ENCODE measurements at places on chromosomes 3 and 15.

- DNase-seq: no peak
Measured at GRCh38 chr15:68515371-68516095, 63.3 kb upstream of the CORO2B start.

DNA sequence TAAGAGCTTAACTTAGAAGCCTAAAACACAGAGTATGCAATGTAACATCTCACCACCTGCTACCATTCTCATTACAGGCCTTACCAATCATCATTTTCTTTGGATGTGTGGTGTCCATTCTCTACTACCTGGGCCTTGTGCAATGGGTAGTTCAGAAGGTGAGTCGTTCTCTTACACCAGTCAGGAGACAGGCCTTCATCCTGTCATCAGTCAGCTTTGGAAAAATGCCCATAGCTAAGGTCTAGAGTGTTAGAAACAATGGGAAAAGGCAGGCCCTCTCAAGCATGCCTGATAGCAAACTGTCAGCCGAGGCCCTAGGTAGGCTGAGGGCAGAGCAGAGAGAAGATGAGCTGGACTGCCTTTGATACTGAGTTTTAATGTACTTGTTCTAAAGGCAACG, 13.5 kb downstream of the SLC28A2 start:
- no peak for DNase-seq

- DNase-seq: no peak
Measured at GRCh38 chr3:52370531-52370930, 54.4 kb downstream of the DNAH1 start.

- no peak for DNase-seq
Measured at GRCh38 chr3:141170678-141171295, 60.8 kb upstream of the PXYLP1 start.

GRCh38 chr3:46076606-46077005, 49.3 kb upstream of the XCR1 start:
- no peak for DNase-seq

DNA sequence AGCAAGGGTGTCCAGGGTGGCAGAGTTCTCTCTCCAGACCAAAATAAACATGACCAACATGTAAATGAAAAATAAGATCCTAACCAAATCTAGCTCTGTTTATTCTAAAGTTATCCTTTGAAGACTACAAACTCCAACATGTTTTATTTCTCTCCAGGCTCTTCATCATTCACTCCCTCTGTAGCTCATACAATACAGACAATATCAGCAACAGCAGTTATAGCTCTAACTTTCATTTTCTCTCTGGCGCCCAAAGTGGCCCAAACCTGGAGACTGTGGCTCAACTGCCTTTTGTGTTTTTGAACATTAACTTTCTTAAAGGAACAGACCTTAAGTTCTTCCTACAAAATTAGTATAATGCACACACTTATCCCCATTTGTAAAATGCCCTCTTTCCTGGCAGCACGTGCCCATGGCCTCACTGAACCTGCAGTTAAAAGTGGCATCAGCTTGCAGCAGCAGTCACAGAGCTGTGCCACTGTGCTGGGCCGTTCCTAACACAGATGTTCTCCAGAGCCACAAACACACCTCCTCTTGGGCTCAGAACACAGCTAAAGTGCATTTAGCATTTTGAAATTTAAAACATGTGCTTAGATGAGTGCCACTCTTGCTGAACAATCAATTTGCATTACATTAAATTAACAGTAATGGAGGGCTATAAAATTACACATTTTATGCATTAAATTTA, 91.9 kb downstream of the RORA start:
- DNase-seq: no peak

DNA sequence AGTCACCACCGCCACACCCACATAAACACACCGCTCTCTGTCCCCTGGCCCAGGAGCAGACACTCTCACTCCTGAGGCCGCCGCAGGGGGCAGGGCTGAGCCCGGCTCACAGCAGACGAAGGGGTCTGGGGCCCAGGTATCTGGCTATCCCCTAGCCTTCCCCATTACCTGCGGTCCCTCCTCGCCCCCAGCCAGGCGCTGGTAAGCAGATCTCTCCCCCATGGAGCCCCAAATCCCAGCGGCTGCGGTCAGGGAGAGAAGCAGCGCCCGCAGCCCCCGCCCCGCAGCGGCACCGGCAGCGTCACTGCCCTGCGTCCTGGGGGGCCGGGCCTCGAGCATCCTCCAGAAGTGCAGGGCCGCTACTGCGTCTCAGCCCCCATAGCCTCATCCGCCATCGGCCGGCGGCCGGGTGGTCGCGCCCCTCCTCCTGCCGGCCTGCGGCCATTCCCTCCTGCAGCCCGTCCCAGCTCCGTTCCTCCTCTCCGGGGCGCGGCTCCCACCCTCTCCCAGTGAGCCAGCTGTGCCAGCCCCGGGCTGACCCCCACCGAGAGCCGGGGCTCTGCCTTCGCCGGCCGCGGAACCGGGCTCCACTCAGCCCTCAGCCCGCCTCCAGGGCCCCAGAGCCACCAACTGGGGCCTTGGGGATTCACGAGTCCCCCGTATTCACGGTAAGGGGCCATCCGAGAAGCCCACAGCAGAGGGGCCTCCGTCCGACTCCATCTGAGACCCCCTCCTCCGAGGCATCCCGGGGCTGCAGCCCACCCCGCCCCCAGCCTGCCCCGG, 13.1 kb downstream of the TNK2 start:
- DNase-seq: peak; percentile 40

DNA sequence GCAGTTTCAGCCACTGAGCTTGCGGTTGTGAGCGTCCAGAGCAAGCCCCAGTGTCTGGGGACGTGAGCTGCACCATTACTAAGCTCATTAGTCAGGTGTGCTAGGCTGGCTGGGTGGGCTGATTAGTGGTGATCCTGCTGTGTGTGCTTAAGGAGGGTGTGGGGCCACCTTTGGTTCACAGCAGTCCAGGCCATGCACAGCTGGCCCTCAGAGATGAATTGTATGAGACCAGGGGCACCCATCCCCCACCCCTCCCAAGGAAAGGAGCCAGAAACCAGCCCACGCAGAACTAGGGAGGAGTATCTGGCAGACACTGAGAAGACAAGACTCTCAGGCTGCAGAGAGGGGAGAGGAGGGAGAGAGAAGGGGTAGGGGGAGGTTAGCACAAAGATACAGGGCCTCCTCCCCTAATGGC, 3.8 kb downstream of the TYRO3 start:
- DNase-seq: no peak

- DNase-seq: no peak
Measured at GRCh38 chr3:129207479-129207878, 23.8 kb upstream of the CNBP start.

DNA sequence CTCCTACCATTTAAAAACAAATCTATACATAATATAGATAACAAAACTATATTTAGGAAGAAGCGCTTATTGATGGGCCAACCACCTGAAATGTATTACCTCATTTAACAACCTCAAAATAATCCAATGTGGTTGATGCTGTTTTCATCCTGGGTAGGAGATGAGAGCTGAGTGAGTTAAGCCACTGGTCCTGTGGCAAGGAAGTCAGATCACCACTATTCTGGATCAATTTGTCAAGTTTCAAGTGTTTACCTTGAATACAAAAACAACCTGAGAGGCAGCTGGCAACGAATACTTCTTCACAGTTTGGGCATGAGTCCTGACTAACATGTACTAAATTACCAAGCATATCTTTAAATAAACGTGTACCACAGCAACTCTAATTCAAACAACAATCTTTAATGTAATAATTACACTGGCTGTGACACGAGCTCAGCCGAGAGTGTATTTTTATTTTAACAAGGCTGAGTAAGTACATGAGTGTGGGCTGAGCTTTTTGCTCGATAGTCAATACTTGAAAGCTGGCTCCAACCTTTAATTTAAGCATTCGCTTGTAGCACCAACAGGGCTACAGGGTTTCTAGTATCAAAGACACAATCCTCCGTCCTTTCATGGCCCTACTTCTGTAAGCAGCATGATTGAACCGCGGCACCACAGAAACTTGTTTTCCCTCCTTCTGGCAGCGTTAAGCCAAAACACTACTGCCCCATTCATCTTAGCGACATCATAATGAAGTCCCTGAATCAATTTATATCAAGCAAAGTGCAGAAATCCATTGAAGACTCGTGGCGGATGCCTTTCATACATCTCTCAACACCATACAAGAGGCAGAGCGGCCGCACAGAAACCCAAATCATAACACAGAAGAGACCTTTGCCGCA, 93.8 kb upstream of the ICE2 start:
- no peak for DNase-seq

GRCh38 chr15:73357999-73358665, 10.6 kb downstream of the HCN4 start:
- no peak for DNase-seq

- no peak for DNase-seq
Measured at GRCh38 chr3:18827664-18828063, 320.6 kb upstream of the KCNH8 start.

DNA sequence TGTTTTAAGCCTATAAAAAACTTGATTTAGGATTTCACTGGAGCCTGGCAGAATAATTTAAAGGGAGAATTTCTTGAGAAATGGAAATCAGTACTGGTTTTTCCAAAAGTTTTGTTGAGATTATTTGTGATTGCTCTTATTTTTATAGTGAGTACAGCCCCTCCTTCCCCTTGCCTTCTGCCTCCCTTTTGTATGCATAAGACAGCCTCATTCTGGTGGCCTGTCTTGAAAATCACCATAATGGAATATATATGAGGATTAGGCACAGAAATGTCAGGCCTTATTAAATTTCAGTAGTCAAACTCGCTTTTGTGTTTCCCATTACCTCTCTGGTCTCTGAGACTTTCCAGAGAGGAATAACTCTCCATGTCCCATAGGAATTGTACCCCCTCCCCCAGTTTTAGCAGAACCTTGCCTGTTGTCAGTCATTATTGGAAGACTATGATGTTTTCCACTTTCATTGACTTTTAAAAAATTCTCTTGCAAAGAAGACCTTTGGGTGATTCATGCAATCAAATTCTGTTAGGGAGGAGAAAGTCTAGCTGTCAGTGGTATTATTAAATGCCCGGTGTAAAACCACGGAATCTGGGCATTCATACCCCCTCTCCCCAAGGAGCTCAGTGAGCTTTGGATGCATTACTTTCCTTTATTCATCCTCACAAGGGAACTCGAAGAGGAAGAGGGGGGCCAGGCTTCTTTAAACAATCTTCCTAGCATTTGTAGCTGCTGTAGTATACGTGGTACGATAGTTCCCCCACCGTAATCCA, 171.6 kb upstream of the TSC22D2 start:
- DNase-seq: no peak

- no peak for DNase-seq
Measured at GRCh38 chr15:45812200-45812599, 177.4 kb downstream of the SQOR start.

DNA sequence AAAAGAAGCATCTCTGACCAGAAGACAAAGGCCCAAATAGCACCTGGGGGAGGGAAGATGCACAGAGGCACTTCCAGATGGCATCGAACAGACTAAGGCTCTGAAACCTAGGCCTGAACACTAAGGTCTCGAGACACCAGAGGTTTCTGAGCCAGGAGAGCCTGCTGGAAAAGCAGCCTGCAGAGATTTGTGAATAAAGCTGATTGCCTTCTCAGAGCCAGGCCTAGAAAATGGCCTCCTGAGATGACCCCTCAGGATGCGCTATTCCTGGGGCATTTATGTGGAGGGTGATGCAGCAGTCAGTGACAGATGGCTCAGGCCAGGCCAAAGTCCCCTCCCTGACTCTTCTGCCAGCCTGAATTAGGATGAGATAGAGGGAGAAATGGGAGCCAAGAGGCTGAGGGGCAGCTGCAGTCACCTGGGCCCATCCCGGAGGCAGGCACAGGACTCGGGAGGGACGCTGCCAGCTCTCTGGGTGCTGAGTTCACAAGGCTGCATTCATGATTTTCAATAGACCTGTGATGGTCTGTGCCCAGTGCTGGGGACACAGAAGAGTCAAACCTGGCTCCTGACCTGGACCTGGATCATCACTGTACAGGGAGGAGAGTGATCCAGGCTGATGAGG, 6.9 kb downstream of the PRSS50 start:
- no peak for DNase-seq

DNA sequence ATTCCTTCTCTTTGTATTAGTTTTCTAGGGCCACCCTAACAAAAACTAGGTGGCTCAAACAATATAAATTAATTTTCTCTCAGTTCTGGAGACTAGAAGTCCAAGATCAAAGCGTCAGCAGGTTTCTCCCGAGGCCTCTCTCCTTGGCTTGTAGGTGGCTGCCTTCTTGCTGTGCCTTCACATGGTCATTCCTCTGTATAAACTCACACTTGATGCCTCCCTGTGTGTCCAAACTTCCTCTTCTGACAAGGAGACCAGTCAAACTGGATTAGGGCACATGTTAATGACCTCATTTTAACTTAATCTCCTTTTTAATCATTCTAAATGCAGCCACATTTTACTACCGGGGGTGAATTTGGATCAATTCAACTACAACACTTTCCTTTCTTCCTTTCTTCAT, 691.1 kb downstream of the DIPK2A start:
- no peak for DNase-seq

DNA sequence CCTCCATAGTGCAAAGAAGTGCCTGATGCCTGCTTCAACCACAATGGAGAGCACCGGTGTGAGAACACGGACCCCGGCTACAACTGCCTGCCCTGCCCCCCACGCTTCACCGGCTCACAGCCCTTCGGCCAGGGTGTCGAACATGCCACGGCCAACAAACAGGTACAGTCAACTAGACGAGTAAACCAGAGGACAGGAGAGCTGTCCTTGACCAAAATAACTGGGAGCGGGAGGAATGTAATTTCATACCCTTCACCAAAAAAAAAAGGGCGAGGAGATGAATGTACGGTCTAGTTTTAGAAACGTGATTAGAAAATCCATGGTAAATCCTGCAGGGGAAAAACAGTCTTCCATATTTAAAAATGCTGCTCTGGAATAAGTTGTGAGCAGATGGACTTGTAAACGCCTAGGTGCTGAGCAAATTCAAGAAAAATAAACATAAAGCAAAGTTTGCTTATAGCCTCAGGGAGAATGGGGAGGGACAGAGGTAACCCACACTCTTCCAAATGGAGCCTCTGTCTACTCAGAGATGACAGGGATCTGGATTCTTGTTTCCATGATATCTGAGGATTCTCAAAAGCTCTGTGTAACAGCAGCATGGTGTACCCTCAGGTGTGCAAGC, 8.4 kb downstream of the THBS1 start:
- no peak for DNase-seq

GRCh38 chr15:80447077-80447476, 42.9 kb downstream of the ARNT2 start:
- DNase-seq: no peak

DNA sequence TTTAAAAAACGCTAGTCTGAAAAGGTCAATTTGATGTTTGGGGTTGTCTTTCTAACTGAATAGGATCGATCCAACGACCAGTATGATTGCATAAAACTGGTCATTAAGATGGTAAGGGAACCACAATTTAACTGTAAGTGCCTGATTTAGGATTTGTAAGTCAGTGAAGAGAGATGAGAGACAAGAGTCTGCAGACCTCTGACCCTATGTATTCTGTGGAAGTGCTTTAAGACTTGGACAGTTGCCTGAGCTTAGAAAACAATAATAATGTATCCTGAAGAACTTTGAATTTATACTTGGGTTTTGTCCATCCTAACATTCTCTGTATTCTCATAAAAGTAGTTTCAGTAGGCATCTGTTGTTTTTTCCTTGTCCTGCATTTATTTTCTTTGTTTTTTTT, 221.4 kb upstream of the SUCLG2 start:
- DNase-seq: no peak
